Upper lobe of right lung (tissue), 1 donor: ENCODE measurements at places on chromosomes 13 and 19.

DNA sequence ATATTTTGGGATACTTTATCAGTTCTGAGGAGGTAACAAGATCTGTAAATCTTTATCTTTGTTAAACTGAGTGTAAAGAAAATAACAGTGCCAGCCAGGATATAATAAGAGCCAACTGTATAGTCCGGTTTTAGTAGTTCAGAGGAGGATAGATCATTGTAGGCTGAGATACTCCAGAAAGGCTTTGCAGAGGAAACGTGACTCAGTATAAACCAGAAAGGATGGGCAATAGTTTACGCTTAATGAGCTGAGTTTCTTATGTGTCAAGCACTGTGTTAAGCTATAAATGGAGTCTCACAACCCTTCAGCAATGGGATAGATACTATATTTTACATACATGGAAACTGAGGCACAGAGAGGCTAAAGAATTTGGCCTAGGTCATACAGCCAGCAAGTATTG, 3.8 kb downstream of the RFXAP start:
- no peak for DNase-seq

DNA sequence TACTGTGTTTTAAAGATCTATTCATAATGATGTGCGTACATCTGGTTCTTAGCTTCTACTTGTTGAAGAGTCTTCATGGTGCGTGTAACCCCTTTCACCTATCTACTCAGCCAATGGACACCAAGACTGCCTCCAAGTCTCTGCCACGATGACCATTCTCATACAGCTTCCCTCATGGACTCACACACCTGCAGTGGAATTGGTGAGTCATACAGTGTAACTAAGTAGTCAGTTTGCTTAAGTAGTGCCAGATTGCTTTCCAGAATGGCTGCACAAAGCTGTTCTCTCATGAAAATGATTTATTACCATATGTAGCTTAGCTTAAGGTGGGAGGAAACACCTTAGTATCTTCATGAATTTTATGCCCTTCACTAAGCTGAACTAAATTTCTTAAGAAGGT, 112.3 kb downstream of the AKAP11 start:
- no peak for DNase-seq

- no peak for DNase-seq
Observed at GRCh38 chr19:38714354-38714778, 29.9 kb downstream of the CAPN12 start.

DNA sequence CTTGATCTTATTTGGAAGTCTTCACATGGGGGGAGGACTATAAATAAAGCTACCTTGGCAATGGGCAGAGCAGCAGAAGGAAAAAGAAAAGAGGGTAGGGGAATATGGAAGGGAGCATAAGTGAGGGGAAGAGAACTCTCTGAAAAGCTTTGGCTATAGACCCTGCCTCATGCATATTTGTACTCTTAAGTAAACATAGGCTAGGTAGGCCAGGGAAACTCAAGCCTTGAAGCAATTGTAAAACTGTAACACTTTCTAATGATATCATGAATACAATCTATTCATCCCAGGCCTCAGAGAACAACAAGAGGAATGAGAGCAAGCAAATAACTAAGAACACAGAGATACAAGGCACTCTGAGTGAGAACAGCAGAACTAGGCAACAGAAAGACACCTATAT, 20.4 kb downstream of the MYCBP2 start:
- no peak for DNase-seq

DNA sequence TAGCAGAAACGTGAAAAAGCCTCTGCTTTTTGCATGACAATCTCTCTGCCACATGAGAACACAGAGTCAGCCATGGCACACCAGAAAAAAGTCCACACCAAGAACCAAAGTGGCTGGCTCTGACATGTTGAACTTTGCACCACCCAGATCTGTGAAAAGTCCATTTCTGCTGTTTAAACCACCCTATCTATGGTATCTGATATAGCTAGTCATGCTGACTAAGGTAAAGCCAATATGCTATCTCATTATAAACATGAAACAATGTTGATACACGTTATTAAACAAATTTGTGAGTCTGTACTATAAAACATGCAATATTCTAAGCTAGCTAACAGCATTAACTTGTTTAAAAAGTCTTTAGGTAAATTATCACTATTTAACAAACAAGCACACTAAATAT, 21.0 kb upstream of the ZNF432 start:
- no peak for DNase-seq

DNA sequence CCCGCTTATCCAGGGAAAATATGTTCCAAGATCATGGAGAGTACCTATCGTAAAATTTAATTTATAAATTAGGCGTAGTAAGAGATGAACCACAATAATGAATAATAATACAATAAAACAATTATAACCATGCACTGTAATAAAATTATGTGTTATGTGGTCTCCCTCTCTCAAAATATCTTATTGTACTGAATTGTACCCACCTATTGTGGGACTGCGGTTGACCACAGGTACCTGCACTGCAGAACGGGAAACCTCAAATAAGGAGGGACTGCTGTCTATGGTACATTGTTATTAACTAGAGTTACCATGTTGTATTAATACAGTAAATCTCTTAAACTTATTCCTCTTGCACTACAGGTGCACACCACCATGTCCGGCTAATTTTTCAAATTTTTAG, 5.3 kb upstream of the KLK12 start:
- no peak for DNase-seq

DNA sequence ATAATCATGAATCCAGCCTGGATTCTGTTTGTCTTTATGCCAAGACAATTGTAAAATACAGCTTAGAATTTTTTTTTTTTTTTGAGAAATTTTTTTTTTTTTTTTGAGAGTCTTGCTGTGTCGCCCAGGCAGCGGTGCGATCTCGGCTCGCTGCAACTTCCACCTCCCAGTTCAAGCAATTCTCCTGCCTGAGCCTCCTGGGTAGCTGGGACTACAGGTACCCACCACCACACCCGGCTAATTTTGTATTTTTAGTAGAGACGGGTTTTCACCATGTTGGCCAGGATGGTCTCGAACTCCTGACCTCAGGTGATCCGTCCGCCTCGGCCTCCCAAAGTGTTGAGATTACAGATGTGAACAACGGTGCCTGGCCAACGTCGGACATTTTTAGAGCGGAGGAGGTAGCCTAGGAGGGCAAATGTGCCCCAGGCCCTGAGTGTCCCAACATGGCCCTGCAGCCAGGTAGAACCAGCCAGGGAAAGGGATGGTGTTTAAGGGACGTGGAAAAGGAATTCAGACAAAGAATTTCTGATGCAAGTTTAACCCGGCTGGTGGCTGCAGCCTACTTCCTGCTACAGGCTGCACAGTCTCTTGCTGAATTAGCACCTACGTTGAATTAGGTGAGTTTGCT, 89.8 kb downstream of the GNG7 start:
- no peak for DNase-seq

DNA sequence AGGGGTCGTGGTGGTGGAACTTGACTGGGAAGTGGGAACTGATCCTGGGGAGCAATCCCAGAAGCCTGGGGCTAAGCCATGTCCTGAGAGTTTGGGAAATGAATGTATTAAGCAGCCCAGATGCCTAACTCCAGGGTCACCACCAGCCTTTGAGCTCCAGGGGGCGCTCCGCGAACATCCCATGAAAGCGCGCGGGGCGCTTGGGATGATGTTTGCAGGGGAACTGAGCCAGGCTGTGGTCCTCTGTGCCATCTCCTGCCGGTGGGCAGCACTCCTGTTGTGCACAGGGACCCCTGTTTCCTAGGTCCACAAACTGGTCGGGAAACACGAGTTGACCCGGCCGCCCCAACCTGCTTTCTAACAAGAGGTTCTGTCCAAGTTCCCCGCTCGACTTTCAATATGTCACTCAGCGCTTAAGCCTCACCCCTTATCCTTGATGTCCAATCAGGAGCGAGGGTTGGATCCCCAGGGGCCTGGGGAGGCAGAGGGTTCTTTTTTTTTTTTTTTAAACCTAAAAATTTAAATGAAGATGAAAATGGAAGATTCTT, 14.4 kb downstream of the LEUTX start:
- DNase-seq = peak; percentile 86

GRCh38 chr19:29483641-29483920, 42.2 kb upstream of the VSTM2B start:
- no peak for DNase-seq

DNA sequence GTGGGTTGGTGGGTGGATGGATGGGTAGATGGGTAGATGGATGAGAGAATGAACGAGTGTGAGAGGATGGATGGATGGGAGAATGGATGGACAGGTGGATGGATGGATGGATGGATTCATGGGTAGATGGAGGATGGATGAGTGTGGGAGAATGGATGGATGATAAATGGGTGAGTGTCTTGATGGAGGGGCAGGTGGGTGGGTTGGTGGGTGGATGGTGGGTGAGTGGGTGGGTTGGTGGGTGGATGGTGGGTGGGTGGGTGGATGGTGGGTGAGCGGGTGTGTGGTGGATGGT, 35.4 kb upstream of the ONECUT3 start:
- no peak for DNase-seq

GRCh38 chr19:11587302-11587974, 9.8 kb upstream of the ZNF627 start:
- DNase-seq = peak; percentile 85
